ENCODE measurements at places on chromosomes 12 and 14.
A peak's percentile ranks its signal among the peaks of the same experiment; 100 is the strongest.

DNA sequence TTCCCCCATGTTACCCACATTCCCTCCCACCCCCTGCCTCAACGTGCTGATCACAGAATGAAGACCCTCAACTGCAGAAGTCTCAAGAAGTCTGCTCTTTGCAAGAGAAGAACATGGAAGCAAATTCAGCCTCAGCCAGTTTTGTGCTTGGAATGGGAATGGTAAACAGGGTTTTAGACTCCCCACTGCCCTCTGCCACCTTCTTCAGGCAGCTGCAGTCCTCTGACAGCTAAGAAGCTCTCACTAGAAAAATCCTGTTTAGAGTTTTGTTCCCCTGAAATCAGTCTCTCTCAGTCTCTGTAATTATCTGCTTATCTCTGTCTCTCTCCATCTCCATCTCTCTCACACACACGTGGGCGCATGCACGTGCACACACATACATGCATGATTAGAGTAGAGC, 85.4 kb downstream of the CRACR2A start:
- DNase-seq = no peak

GRCh38 chr12:120230326-120230973, 29.5 kb upstream of the RPLP0 start:
- peak; percentile 63 for DNase-seq

- DNase-seq = no peak
Observed at GRCh38 chr14:80560800-80561657, 349.7 kb upstream of the DIO2 start.

GRCh38 chr12:243381-243780, 19.3 kb downstream of the SLC6A13 start:
- DNase-seq = no peak

DNA sequence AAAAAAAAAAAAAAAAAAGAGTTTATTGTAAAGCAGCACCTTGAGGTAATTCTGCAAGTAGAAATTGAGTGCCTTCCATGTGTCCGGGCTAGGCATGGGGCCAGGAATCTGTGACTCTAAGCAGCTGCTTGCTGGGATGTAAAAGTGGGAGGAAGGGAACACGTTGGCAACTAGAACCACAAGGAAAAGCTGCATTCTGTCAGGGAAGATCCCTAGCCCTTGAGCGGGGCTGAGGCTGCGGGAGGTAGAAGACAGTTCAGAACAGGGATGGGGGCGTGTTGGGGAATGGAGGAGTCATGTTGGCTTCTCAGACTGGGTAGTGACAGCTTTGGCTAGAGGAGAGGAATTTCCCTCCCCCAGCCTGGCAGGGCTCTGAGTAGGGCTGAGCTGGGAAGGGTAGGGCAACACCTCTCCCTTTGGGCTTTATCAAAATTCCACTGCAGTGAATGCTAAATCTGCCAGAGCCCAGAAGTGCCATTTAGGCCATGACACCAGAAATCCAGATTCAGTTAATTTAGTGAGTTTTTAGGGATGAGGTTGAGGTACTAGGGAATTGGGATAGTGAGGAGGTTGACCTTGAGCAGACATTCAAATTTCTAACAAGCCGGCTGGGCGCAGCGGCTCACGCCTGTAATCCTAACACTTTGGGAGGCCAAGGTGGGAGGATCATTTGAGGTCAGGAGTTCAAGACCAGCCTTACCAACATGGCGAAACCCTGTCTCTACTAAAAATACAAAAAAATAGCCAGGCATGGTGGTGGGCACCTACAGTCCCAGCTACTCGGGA, 3.4 kb upstream of the TRAFD1 start:
- DNase-seq = no peak

DNA sequence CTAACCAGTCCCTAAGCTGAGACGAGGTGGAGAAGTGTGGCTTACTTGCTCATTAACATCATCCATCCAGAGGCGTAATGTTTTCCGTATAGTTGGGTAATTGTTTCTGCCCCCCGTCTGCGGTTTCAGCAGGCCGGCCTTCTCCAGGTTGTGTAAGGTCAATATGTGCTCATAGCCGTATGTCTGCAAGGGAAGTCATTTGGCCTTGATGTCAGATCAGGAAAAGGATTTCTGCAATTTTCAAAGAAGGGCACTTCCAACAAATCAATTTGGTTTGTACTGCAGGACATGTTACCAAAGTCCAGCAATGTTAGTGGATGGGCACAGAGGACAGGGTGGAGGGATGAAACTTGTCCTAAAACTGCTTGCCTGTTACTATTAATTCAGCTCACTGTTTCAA, 9.9 kb upstream of the DIABLO start:
- no peak for DNase-seq

DNA sequence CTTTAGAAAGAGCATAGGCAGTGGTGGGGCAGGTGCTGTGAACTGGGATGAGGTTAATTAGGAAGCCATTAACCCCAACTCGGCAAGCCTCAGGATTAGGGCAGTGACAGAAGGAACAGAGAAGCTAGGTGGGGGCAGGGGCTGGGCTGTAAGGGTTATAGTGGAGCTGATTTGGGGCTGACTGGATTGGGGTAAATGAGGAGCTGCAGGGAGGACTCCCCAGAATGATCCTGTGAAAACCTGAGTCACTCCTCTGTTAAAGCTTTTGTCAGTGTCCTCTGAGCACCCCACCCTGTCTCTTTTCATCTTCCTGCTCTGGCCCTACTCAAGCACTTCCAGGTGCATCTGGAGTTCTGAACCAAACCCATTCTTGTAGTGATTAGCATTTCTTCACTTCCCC, 4.4 kb downstream of the KLC1 start:
- DNase-seq = no peak

GRCh38 chr12:117273091-117273490, 82.8 kb upstream of the FBXO21 start:
- DNase-seq = no peak

DNA sequence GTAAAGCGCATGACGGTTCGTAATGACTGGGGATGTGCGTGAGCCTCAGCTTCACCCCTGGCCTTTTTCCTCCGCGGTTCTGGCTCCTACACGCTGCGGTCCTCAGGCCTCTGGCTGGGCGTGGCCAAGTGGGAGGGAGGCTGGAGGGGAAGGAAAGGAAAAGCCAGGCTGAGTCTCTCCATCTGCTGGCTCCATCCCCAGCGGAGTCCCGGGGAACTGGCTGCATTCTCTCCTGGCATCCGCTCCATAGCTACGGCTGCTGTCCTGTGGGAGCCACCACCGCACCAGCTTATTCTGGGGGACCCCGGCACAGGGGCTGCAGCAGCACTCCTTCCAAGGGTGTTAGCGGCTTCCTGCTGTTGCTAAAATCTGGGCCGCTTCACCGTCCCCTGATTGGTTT, 68.2 kb upstream of the SLC24A4 start:
- no peak for DNase-seq

- no peak for DNase-seq
Observed at GRCh38 chr14:54253195-54253947, 143.4 kb upstream of the CDKN3 start.

Data from SK-N-SH (cell line).